ENCODE measurements at places on chromosomes 5 and 9.

- DNase-seq, result no peak
These were observed 10.5 kb downstream of the ERGIC1 start for GRCh38 chr5:172844577-172844838.

GRCh38 chr9:129666575-129666974 is 1.1 kb downstream of the PRRX2 start:
- no peak for DNase-seq

DNA sequence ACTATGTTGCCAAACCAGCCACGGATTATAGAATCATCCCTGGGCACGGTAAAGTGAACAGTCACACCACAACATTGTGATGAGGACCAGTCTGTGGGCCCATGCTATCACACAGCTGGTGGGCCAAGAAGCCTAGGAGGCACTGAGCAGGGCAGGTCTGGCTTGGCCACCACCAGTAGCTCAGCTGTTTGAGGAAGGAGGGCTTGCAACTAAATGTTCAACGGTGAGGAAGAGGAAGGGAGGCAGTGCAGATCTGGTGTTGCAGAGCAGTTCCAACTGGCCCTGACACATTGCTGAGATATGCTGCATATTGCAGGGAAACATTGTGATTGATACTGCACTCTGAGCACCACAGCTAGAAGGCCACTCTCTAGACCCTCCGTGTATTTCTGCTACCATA is 77.9 kb upstream of the ATG10 start:
- DNase-seq, result no peak

- no peak for DNase-seq
These were observed 85.4 kb downstream of the ANKRD55 start for GRCh38 chr5:56147659-56148230.

DNA sequence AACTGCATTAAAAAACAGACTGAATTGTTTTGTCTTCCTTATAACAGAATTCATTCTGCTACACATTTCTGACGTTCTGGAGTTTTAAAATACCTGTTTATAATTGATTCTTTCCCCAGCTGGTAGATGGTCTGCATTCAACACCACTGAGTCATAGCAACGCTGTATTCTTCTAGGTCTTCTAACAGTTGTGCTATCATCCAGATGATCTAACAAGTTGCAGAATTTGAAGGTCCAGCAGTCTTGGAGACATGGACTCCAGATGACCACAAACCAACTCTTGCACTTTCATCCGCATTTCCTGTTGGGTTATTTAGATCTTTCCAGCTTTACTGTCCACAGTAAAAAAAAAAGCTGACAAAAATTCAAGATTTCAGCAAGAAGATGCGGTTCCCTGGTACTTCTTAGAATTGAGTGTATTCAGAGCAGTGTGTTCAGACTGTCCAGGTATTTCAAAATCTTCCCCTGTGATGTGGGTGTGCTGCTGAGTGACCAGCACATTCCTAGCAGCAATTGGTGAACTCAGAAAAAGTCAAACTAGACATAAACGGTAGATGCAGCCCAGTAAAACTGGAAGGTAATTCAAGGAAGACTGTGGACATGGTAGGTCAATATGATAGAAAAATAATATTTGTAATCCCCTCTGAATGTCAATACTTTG is 50.2 kb downstream of the CSNK1A1 start:
- DNase-seq, result no peak

DNA sequence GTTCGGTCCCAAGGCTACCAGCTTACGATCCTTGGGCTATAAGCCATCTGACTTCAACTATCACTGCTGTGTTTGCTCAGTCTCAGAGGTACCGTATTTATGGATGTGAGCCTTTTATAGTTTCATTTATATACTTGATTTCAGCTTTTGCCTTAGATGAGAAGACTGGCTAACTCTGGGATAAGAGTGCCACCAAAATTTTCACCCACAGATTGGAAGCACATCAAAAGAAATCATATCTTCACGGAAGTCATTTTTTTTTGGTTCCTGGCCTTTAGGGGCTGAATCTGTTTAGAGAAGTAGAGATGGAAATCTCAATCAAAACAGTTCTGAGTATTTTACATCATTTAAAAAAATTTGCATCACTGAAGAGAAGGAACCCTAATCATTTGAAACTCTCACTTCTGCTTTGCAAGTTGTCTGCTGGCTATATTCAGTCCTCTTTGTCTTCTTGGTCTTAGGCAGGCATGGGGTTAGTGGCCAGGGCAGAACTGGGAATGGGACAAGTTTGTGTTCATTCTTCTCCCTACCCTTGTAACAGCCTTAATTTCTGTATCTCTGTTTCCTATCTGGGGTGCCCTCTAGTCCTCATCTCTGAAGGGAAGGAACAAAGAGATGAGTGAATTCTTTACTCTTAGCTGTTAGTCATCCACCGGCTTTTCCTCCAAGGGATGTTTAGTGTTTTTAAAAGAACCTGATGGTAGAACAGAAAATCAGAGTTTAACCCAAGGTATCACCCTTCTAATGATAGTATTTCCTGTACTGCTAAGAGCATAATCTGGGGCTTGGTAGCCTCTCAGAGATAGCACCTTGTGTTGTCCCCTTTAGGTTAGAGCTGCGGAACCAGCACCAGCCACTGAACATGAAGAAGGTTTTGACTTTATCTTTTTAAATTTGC is 14.1 kb upstream of the TNFAIP8 start:
- no peak for DNase-seq

- no peak for DNase-seq
These were observed 371.1 kb downstream of the SPOCK1 start for GRCh38 chr5:137128012-137128411.

- no peak for DNase-seq
These were observed 107.8 kb downstream of the NR6A1 start for GRCh38 chr9:124663046-124663961.

DNA sequence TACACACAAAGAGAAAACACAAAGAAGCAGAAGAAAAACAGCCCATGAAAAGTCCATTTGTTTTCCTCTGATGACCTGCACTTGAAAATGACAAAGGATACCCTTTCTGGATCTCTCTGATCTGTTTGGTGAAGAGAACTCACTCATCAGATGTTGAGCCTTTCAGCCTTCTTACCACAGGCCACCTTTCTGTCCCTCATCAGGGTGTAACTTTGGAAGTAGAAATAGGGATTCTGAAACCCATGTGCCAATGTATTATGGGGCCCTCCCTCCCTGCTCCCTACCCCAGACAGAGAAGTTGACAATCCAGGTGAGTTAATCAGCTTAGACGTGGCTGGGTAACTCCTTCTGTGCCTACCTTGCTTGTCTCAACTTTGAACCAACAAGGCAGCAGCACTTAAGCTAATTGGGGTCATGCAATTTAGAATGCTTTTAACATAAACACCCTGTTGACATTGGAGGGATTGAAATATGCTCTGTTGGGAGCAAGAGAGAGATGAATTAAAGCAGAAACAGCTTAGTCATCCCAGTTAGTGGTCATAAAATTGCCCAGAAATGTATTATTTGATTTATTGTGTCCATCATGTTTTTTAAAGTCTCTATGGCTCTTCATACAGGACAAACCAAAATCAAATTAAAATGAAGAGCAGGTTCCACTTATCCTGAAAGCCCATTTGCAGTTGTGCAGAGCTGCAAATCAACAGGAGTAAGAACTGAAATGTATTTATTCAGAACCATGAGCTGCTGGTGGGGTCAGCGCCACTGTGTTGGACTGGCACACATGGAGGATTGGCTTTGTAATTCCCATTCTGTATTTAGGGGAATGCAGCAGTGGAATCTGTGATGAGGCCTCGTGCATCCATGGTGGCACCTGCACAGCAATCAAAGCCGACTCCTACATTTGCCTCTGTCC is 132.0 kb downstream of the LIFR start:
- DNase-seq, result no peak

GRCh38 chr9:78354324-78354973 is 57.5 kb downstream of the PSAT1 start:
- DNase-seq, result no peak

All from gastrocnemius medialis (tissue), 4 donors.